ENCODE measurements at places on chromosomes 7 and 10.

GRCh38 chr7:101154693-101155102 lies 422 bp downstream of the AP1S1 start:
- DNase-seq, result no peak

DNA sequence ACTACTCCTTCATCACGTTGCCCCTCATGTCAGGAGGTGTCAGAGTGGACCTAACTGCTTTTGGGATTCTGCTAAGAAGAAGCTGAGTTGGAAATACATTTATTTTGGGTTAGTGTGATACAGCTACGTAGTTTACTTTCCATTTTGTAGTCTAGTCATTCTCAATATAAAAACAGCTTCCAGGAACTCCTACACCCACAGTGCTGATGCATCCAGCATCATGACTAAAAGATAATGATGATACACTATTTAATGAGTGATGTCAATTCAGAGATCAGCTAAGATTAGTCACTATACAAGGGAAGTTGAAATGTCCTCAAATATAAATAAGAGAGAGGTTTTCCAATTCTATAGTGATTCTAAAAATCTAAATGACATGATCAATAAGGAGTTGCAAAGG lies 264.2 kb upstream of the SLC26A5 start:
- DNase-seq, result no peak

DNA sequence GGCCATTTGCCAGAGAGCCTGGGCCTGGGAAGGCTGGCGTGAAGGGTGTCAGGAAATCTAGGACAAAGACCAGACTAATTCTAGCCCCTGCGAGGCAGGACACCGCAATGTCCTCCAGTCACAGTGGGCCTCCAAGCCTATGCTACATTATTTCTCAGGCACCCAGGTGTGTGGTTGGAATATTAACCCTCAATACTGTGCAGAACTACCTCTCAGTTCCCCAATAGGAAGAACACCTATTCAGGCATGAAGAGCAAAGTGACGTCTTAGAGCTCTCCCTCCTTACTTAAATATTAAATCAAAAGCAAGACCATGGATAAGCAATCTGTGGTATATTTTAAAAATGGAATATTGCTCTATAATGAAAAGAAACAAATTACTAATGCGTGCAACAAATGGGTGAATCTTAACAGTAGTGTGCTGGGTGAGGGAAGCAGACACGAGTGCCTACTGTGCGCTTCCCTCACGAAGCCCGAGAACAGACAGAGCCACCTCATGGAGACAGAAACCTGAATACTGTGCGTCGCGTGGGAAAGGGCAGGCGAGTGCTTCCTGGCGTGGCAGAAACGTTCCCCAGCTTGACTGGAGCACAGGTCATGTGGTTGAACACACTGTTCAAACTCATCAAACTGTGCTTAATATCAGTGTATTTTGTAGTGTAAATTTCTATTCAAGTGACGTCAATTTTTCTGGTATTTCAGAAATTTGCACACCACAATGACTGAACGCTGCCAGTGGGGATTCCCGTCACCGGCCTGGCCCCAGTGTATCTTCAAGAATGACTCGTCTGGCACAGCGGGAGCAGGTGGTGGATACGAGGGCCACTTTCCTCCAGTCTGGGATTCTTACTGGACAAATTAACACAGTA lies 15.5 kb upstream of the PTPRN2 start:
- DNase-seq, result no peak

DNA sequence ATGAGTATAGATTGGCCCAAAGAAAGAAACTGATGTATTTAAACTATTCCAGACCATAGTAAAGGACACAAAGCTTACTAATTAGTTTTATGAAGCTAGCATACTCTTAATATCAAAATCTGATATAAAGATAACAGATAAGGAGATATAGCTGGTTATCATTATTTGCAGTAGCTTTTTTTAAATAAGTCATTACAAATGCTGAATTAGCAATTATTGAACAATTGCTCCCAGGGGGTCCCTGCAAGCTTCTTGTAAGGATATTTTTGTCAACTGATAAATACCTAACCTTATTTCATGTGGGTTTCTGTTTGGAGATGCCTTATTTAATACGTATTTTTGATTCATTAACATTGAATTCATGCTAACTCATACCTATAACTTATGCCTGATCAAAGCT lies 99.0 kb downstream of the RAB18 start:
- DNase-seq, result no peak

- no peak for DNase-seq
These were observed 68.0 kb downstream of the LANCL2 start for GRCh38 chr7:55432939-55433784.

Data from activated T-helper 9 cell treated with anti-CD3 and anti-CD28 coated beads, Interleukin-2, amount 50 U/mL, for 16 hours (primary cell).